ENCODE measurements at places on chromosomes 3 and 15. TPM values are rescaled to one million over a fixed set of nuclear protein-coding genes. Genes with fewer than 3 reads are reported as not detected.

Gene UNC13C
- not detected for total RNA-seq

- peak; percentile 30 for DNase-seq
Measured at GRCh38 chr3:152269831-152270734, 1.4 kb downstream of the MBNL1 start.

Gene CYP1A2
- not detected for total RNA-seq

DNA sequence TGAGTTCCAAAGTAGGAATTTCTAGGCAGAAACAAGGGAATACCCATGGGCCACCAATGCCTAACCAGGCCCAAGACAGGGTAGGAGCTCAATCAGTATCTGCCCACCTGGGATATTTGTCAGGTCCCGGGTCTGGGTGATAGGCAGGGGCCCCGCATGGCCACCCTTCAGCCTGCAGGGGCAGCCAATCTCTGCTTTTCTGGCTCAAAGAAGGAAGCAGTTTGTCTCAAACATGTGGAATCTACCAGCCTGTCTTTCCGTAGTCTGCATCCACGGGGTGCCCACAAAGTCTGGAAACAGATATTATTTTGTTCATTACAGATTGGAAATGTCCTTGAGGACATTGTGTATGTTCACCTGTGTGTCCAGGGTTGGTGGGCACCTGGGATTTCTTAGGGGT, 56.2 kb downstream of the CEMIP start:
- DNase-seq: no peak
